ENCODE measurements at places on chromosomes 11 and 22. TPM values are rescaled to one million over a fixed set of nuclear protein-coding genes. Genes with fewer than 3 reads are reported as not detected.

Gene RASD2
- polyA plus RNA-seq, result 2.5 TPM

Gene GLYAT
- 103 TPM for polyA plus RNA-seq

Gene PHF21A
- 57.9 TPM for polyA plus RNA-seq

Gene RTN4RL2
- polyA plus RNA-seq, result 3.1 TPM

Gene MPPED1
- polyA plus RNA-seq, result 1.3 TPM

- DNase-seq, result no peak
These were observed 320 bp upstream of the PHLDA2 start for GRCh38 chr11:2929531-2929949.

DNA sequence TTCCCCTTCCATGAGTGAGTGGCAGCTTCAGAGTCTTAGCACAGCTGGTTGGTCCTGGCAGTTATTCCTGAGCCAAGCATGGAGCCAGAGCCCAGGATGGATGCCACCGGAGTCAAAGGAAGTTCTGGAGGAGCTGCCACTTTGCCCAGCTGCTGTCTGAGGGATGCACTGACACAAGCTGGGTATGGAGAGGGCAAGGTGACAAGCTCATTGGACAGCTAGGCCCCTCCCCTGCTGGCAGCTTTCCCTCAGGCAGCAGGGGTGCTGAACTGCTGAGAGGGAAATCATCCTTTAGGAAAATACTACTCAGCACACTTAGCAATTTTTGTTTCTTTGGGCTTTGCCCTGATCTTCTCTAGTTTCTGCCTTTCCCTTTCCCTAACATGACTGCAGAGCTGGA lies 99.3 kb upstream of the SESN3 start:
- DNase-seq, result no peak

DNA sequence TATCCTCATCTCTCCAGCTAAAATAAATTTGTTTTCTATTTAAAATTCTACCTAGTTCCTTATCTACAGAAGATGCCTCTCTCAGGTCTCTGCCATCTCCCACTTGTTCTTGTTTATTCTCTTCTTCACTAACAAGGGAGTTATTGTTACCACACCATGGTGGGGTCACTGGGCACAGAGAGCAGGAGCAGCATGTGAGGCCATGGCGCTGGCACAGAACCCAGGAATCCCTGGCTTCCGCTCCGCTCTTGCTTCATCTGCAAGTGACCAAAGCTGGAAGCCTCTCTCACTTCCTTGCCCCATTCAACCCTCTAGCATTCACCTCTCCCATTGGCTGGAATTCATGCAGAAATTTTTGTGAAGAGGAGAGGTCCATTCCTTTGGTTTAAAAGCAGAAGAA lies 190.7 kb upstream of the NCAM1 start:
- DNase-seq, result no peak

DNA sequence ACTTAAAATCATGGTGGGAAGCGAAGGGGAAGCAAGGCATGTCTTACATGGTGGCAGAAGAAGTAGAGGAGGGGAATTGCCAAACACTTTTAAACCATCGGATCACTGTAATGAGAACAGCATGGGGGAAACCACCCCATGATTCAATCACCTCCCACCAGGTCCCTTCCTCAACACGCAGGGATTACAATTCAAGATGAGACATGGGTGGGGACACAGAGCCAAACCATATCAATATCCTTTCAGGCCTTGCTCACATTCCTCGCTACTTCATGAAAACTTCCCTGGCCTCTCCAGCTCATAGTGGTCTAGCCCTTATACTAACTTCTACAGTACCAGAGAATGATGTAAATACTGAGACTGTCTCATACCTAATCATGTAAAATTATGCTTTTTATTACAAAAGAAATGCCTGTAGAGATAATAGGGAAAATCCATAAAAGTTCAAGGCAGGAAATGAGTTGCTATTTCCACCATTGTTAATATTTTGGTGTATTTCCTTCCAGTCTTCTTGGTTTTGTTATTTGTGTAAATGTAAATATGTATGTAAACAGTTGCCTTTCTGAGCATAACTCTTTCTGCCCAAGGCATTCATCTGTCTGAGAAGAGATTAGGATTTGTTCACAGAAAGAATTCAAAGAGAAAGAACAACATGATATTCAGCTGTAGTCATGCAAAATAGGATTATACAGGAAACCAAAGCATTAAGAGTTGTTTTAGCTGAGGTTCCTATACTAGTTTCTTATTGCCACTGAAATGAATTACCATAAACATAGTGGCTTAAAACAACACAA lies 104.3 kb upstream of the LDLRAD3 start:
- DNase-seq, result no peak

GRCh38 chr11:79942646-79943045 lies 501.8 kb upstream of the TENM4 start:
- DNase-seq, result no peak

- no peak for DNase-seq
These were observed 104.5 kb downstream of the PDE3B start for GRCh38 chr11:14748090-14748489.

GRCh38 chr11:4826425-4826824 lies 5.3 kb downstream of the OR51F2 start:
- DNase-seq, result no peak

DNA sequence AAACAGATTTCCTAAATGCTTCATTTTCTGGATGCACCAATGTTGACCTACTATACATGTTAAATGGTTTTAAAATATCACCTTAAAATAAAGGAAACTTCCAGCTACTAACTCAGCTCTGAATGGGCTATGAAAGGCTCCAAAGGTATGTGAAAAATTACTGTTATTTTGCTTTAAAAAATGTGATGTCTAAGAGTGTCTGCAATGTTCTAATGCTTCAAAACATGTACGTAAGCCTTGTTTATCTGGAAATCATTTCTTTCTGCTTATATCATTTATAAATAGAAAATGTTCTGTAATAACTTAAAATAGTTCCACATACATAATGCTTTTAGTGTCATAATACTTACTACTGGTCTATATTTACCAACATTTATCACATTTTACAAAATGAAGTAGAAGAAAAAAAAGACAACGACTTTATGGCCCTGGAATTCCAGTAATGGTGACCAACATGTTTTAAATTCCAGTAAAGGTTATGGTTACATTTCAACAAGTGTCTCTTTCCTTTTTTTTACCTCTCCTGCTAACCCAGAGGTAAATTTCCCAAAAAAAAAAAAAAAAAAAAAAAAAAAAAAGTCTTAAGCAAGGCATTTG lies 2.5 kb downstream of the BDNF start:
- no peak for DNase-seq

GRCh38 chr22:30996462-30996861 lies 27.4 kb downstream of the TUG1 start:
- no peak for DNase-seq

- DNase-seq, result no peak
These were observed 141.2 kb downstream of the RBFOX2 start for GRCh38 chr22:35887296-35887875.

All from left renal cortex interstitium (tissue), 4 donors.